Head of caudate nucleus (tissue), 42 donors: ENCODE measurements at places on chromosomes 13 and 19.

GRCh38 chr13:97977982-97978381 is 24.5 kb downstream of the IPO5 start:
- DNase-seq = no peak

- DNase-seq = no peak
Measured at GRCh38 chr13:98575009-98575903, 1.7 kb downstream of the STK24 start.

GRCh38 chr13:50106559-50106958 is 91.3 kb downstream of the KCNRG start:
- DNase-seq = no peak

GRCh38 chr13:76851961-76852360 is 34.2 kb downstream of the KCTD12 start:
- no peak for DNase-seq

DNA sequence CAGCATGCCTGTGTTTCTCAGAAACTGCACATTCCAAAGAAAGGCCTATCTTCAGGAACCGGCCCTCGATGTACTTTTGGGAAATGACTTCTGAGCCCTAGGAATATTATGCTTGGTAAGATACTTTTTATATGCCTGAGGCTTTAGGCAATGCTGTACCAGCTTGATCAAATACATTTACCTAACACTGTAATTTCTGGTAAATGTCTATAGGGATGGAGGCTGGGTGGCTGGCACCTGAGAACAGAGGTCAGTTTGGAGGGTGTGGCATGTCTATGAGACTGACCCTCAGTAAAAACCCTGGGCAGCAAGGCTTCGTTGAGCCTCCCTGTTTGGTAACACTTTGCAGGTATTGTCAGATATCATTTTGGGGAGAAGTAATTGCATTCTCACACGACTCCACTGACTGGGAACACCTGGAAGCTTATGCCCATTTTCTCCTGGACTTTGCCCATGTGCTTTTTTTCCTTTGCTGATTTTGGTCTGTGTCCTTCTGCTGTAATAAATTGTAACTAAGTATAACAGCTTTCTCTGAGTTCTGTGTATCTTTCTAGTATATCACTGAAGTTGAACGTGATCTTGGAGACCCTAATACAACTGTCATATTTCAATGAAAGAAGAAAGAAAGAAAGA is 1339.1 kb downstream of the OLFM4 start:
- no peak for DNase-seq

DNA sequence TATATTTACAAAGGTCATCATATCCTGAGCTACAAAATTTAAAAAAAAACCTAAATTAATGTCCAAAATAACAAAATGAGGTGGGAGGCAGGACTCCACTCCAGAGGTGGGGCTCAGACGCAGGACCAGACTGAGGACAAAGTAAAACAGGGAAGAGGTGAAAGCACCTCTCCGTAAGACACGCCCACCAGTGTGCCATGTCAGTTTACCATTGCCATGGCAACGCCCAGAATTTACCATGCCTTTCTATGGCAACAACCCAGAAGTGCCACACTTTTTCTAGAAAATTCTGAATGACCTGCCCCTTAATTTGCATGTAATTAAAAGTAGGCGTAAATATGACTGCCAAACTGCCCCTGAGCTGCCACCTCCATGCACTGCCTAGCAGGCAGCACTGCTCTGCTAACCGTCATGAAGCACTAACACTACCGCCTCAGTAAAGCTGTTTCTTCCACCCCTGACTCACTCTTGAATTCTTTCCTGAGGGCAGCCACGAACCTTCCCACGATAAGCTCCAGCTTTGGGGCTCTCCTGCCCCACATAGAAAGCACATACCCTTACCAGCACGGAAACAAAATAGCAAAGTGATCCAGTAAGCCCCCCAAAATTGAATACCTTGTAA is 22.3 kb upstream of the PDCD5 start:
- DNase-seq = no peak

DNA sequence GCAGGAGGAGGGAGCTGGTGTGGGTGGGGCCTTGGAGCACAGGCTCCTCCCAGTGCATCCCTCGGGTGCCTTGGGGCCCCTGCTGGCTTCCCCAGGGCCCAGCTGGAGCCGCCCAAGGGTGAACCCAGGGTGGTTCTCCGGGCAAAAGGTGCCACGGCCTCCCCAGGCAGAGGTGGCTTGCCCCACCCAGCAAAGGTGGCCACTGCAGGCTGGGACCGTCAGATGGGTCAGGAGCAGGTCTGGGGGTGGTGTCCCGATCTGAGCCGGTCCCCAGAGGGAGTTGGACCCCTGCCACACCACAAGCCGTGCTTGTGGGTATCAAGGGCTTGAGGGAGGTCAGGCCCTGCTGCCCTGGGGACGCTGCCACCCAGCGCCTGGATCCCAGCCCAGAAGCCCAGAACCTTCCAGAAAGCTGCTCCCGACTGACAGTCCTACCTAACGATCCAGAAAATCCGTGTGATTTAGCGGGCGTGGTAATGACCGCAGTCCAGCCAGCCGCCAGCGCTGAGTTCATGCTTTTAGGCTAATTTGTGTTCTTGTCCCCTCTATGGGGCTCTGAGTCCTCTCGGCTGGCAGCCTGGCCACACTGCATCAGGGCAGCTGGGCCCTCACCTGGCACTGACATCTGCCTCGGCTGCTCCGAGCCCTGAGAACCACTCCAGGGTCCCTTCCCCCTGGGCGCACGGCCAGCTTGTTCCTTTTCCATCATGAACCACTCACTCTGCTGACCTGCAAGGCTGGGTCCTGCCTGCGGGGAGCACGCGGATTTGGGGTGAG is 5.0 kb upstream of the GRIN3B start:
- DNase-seq = no peak

DNA sequence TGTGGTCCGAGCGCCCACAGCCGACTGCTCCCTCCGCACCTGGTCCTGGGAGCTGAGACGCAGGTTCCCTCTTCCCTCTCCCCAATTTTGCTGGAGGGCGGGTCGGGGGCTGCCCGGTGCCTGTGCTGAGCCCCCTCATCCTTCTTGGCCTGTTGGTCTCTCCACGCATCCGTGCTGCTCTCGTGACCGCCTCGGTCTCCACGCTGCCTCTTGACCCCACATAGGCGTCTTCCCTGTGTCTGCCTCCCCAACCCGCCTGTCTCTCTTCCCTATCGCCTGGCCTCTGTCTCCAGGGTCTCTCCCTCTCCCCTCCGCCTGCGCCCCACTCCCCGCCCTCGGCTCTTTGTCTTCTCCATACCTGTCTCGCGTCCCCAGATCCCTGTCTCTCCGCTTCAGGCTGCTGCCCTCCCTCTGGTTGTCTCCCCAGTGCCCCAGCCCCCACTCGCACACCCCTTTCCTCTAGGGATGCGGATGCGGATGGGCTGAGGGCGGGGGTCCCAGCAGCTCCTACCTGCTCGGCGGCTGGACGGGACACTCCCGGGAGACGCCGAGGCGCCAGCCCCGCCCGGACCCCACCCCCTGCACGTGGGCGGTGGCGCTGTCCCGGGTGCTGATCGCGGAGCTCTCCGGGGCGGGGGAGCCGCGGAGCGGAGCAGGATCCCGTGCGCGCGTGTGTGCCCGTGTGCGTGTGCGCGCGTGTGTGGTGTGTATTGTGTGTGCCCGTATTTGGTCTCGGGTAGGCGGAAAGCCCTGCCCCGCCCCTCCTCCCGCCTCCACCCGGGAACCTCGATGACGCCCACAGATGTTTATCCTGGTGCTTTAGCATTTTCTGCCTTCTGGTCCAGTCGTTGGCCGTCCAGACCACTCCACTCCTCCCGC is at the start of gene SYT5:
SYT5 (minus strand) TSS at position 684 of the 879 bp plus-strand sequence. CDS start 1,248 bp downstream, outside the sequence.
- DNase-seq = peak; percentile 44

DNA sequence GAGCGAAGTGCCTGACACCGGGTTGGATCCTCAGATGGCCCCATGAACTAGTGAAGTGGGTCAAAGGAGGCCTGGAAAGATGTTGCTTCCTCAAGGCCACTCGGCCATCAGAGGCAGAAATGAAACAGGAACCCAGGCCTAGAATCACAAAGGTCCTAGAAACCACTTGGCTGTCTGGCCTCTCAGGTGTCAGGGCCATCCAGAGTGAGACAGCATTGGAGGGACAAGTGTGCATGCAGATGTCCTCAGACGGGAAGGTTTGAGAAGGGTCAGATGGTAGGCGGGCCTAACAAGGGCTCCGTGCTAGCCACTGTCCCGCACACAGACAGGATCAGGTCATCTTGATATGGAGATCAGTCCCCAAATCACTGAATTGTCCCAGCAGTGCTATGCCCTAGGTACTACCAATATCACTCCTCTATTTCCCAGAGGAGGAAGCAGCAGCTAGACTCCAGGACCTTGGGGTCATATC is 14.3 kb downstream of the CCDC97 start:
- DNase-seq = no peak

GRCh38 chr19:45047188-45047797 is 8.4 kb downstream of the CLASRP start:
- no peak for DNase-seq

DNA sequence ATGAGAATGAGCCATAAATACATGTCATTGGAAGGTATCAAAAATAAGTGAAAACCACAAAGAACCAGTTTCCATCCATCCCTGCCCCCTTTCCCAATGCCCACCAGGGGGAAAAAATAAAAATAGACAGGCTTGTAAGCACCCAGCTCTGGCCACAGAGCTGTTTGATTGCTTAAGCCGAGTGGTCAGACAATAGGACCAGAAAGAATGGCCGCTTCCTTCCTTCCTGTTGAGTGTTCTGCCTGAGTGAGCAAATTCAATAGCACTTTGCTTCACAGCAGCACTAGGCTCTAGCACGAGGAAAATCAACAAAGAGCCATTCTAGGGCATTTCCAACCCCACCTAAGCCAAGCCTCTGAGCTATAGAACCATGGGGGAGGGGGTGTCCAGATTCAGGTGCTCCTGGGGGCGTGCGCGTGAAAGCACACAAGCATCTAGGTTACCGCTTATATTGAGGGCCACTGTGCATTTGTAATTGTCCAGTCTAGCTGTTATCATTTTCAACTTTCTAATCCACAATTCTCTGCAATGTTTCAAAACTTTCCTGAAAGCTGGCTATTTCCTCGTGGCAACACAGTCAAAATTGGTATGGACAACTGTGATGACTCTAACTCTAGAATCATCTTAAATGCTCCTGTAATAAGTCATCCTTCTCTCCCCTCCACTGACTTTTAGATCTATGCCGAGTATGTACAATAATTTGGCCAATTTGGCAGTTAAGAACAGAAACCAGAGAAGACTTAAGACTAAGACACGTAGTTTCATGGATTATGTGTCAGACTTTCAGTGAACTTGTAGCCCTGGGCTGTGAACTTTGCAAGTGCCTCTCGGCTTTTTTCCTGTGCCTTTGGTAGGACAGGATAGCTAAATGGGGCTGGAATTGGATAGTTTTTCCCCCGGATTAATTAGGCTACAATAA is 64.3 kb downstream of the SPRY2 start:
- DNase-seq = peak; percentile 44

DNA sequence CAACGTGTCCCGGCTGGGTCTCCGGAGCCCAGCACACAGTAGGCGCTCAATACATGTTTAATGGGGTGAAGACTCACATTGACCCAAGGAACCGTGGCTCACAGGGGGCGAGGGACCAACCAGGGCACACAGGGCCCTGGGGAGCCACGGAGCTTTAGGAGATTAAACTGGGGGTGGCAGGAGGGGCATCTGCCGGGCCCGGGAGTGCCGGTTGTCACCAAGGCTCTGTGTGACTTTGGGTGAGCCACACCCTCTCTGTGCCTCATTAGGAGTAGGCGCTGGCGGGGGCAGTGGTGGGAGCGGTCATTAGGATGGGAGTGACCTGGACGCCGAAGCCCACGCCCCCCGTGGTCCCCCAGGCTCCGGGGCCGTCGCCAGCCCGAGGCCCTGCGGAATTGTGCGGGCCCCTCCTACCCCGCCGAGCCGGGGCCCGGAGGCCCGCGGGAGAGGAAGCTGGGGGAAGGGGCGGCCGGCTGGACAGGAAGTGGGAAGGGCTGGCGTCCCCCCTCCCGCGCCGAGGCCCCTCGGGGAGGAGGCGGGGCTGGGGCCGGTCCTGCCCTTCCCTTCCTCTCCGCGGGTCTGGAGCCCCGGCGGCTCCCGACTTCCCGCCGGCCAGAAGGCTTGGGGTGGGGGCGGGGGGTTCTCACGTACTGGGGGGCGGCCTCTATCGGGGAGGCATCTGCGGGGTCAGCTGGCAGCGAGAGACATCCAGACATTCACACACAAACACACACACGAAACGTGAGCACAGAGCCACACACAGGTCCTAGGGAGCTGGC is 1.8 kb upstream of the SSBP4 start:
- peak; percentile 57 for DNase-seq

DNA sequence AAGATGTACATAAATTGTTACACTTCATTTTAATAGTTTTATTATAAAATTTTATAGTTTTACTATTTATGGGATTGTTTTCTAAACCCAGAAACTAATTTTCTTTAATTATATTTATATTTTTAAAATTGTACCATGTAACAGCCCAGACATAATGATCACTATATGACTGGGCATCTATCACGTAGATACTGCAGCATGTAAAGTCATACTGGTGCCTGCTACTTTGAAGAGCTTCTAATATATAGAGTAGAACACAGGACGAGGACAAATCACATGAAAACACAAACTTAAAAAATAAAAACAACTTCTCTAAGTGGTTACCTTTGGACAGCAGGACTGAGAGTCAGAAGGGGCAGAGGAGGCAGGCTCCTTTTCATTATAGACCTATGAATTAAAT is 5.3 kb downstream of the ELF1 start:
- DNase-seq = no peak

GRCh38 chr19:48695743-48696352 is at the start of gene FUT2:
Gene FUT2, plus strand, starts transcription at chr19:48695971. Its CDS starts 6,986 bp downstream, at chr19:48702957.
- no peak for DNase-seq

GRCh38 chr13:112675366-112675756 is 14.5 kb upstream of the ATP11A start:
- no peak for DNase-seq

DNA sequence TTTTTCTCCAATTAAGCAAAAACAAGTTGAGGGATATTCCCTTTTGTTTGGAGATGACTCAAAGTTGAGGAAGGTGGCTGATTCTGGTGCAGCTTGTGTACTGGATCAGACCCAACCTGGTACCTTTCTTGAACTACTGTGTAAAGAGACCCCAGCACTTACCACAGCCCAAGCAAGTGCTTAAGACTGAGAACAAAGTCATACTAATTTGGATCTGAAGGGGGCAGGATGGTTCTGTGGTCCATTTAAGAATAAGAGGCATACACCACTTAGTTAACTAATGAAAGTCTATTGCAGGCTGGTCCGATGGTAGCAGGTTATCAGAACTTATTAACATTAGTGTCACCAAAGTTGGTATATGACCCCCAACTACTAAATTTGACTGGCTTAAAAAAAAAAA is 6.3 kb downstream of the THSD1 start:
- no peak for DNase-seq

DNA sequence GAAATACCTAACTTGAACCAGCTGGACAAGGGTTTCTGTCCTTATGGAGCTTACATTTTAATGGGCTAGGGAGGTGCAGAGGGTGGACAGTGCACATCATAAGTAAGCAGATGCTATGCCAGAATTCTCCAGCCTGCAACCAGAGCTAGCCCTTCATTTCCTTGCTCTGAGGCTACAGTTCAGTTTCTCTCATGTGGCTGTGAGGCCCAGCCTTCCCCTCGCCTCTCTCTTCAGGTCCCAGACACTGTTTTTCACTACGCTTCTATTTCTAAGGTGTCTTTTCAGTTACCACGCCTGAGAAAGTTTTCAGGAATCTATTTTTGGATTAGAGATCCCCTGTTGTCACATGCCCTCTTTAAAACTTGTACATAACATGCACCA is 141.9 kb downstream of the PCCA start:
- DNase-seq = no peak

GRCh38 chr19:57075125-57075524 is 44.7 kb upstream of the USP29 start:
- no peak for DNase-seq
